ENCODE measurements at places on chromosomes 5 and 9.

GRCh38 chr9:95459851-95460517, 56.8 kb downstream of the PTCH1 start:
- no peak for DNase-seq

DNA sequence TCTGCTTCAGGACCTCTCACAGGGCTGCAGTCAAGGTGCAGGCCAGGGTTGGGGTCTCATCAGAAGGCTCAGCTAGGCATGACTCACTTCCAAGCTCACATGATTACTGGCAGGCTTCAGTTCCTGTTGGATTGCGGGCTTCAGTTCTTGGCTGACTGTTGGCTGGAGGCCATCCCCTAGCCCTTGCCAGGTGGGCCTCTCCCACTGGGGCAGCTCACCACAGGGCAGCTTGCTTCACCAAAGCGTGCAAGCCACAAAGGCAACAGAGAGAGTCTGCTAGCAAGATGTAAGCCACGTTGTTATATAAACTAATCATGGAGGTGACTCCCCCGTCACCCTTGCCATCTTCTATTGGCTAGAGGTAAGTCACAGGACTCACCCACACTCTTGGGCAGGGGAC, 14.4 kb downstream of the CPLX2 start:
- DNase-seq = no peak

GRCh38 chr9:108163321-108164005, 673.9 kb upstream of the KLF4 start:
- DNase-seq = no peak

DNA sequence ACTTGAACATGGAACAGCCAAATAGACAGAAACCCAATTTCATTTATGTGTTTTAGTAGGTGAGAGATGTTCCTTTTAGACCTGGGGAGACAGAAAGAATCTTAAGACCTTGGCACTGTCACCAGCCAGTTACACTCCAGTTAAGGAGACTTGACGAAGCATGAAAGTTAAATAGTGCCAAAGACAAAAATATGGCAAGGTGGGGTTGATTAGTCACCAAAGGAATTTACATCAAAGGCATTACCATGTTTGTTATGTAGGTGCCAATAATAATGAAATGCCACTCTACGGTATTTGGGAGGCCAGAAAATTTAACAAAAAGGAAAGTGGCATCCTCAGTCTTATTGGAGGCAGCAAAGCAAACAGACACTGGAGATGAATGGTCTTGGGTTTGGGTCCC, 9.2 kb upstream of the IL12B start:
- no peak for DNase-seq

- DNase-seq = no peak
These were observed 11.8 kb downstream of the FAM163B start for GRCh38 chr9:133597316-133597957.

DNA sequence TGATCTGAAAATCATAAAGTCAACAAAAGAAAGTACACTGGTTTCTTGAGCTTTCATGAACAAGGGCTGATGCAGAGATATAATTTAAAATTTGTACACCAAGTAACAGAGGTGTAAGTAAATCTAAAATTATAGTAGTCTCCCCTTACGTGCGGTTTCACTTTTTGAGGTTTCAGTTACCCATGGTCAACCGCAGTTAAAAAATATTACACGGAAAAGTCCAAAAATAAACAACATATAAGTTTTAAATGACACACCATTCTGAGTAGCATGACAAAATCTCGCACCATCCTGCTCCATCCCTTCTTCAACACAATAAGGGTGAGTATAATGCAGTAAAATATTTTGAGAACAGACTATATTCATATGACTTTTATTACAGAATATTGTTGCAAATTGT, 54.4 kb downstream of the AUH start:
- no peak for DNase-seq

- DNase-seq = no peak
These were observed 148.6 kb downstream of the ELAVL2 start for GRCh38 chr9:23677446-23677845.

DNA sequence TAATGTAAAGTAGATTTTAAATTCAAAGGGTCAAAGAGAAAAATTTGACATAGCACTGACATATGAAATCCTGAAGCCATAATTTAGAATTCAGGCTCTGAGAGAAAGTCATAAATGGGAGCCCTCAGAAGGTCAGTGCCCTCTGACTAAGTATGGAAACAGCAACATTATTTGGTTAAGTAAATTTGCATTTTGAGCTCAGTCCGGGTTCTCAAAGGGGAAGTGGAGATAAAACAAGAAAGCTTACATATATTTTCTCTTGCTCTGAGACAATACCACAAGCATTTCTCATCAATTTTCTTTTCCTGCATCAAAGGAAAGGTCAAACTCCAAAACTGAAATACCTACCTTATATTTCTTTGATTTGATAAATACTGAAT, 348.0 kb downstream of the SEMA5A start:
- DNase-seq = no peak

DNA sequence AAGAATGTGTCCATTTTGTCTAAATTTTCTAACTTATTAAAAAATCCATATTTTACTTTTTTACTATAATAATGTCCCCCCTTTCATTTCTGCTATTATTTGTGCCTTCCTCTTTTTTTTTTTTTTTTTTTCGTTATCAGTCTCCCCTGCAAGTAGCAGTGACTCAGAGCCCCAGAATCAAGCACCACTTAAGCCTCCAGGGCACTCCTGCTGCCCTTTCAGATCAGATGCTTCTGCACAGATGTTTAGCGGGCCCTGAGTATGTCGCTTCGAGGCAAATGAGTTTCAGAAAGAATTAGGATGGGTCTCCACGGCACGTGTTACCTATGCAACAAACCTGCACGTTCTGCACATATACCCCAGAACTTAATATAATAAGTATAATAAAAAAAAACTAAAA, 11.7 kb downstream of the MED7 start:
- no peak for DNase-seq

- no peak for DNase-seq
These were observed 353.1 kb downstream of the TLE4 start for GRCh38 chr9:79924836-79925235.

- no peak for DNase-seq
These were observed 154.1 kb downstream of the ADAMTS12 start for GRCh38 chr5:33737697-33738096.

DNA sequence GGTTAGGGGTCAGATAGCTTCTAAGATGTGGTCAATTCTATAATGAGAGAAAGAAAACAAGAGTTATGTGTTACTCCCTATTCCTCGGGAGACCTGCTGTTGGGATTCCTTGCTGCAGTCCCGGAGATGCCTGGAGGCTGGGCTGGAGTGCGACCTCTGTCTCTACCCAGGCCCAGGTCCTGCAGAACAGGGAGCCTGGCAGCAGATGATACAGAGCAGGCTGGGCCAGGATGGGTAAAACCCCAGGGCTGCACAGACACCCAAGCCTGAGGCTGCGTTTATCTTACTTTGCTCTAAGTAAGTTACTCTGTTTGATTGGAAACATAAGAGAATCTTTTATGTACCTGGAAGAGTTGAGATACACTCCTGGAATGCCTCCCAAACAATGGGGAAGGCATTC, 26.9 kb upstream of the FAM120AOS start:
- no peak for DNase-seq

DNA sequence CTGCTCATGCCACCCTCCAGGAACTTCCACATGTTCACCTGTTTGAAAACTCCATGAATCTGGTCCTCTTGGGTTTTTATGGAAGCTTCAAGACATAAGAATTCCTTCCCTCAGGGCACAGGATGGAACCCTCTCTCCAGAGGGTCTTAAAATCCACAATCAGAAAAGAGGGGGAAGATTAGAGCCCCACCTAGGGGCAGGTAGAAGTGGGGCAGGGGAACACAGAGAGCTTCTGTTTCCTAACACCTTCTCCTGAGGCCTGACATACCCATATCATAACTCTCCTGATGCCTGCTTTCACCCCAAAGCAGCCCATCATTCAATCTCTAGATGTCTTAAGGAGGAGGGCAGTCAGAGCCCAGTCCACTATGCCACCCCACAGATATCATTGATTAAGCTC, 1087.7 kb upstream of the ARRDC3 start:
- no peak for DNase-seq

DNA sequence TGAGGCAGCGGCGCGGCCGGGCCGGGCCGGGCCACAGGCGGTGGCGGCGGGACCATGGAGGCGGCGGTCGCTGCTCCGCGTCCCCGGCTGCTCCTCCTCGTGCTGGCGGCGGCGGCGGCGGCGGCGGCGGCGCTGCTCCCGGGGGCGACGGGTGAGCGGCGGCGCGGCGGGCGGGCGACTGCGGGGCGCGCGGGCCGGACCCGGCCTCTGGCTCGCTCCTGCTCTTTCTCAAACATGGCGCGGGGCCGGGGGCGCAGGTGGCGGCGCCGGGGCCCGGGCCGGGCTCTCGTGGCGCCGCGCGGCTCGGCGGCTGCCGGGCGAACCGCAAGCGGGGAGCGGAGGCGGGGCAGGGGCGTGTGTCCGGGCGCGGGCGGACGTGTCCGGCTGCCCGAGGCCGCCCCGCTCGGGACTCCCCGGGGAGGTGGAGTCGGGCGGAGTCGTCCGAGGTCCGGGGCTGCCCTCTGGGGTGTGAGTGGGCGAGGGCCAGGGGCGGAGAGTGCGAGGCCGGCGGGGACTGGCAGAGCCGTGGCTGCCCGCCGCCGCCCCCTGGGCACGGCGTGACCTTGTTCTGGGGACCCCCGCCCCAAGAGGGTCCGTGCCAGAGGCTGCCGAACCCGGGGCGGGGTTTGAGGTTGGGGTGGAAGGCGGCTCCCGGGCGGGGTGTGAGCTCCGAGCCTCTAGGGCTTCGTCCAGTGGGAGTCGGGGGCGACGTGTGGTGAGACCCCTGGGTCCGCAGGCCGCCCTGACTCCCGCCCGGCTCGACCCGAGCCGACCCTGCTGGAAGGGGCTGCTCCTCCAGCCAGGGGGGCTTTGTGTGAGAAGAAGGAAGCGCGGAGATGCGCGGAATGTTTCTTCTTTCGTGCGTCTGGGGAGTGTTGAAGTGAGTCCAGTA, 485 bp downstream of the TGFBR1 start:
- DNase-seq = peak; percentile 55

- peak; percentile 48 for DNase-seq
These were observed 600 bp downstream of the ENC1 start for GRCh38 chr5:74639807-74640449.

GRCh38 chr5:133344266-133344665, 268.1 kb downstream of the FSTL4 start:
- no peak for DNase-seq

DNA sequence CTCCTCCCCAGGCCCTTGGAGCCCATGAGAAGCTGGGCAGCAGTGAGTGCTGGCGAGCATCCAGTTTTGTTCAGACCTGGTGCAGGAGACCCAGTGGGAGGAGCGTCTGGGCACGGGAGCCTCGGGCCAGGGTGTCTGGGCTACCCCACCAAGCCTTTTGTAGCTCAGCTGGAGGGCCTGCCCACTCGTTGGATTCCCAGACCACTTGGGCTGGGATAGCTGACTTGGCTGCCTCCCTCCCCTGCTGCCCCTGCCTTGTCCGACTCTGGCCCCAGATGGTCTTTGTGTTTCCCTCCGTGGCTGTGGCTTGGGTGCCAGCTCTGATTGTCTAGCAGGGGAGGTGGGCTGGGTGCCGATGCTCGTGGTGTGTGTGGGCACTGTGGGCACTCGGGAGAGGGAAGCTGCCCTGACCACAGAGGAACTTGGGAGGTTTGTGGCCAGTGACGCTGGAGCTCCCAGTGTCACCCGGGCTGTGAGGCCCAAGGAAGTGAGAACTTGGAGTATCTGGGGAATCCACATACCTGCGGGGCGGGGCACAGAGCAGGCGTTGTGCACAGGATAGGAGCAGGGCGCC, 47.3 kb downstream of the WNK2 start:
- no peak for DNase-seq

GRCh38 chr5:180396926-180397325, 43.8 kb upstream of the GFPT2 start:
- no peak for DNase-seq

DNA sequence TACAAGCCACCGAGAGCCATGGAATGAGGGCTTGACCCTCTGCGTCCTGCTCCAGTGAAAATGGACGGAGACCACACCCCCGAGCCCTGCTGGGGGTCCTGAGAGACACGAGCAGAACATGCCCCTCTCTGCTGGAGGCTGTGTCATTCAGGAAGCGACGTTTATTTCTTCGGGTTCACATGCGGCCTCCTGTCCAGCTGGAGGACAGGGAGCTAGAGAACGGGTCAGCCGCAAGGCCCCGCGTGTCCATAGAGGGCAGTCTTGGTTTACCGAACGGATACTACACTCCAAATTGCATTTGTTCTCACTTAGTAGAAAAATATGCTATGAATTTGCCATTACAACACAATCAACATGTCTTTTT, 36.1 kb downstream of the MRPL36 start:
- no peak for DNase-seq

DNA sequence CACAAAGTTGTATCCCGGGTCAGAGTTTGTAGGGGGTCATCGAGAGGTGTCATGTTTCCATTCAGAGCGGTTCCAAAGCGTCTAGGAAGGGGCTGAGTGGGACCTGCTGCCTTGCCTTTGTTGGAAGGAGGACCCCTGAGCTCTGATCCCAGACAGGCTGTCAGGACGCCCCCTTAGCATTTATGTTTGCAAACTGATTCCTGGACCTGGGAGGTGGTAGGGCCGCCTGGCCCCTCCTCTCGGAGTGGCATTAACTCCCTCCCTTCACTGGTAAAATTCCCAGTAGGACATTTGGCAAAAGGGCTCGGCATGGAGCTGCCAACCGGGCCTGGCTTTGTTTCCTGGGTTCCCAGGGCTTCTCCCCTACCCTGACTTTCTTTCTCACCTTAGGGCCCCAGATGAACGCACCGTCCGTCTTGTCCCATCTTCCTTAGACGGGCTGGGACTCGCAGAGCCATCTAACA, 2.5 kb downstream of the JADE2 start:
- DNase-seq = no peak

DNA sequence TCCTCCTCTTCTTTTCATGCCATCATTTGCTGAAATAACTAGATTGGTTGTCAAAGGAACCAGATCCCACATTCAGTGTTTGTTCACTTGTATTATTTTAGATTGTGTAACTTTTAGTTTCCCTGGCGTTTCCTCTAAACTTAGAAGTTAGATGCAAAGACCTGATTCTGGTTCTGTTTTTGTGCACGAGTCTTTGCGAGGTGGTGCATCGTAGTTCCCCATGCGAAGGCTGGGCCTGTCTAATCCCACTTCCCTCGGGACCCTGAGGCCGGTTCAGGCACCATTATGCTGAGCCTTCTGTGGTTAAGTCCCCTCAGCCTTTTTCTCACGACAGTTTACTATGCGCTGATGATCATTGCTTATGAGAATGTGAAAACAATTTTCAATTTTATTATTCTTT, 219.1 kb upstream of the OTULINL start:
- no peak for DNase-seq

DNA sequence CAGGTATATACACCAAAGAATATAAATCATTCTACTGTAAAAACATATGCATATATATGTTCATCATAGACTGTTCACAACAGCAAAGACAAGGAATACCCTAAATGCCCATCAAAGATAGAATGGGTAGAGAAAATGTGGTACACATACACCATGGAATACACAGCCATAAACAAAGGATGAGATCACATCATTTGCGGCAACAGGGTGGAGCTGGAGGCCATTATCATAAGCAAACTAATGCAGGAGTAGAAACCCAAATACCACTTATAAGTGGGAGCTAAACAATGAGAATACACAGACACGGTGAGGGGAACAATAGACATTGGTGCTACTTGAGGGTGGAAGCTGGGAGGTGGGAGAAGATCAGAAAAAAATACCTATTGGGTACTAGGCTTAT, 117.6 kb downstream of the COX7C start:
- DNase-seq = no peak

All from stimulated activated naive CD8-positive, alpha-beta T cell treated with anti-CD3 and anti-CD28 coated beads, Interleukin-15, amount 100 ng/mL, for 72 hours (primary cell).